Amniotic stem cell (primary cell): ENCODE measurements at places on chromosomes 12 and 14.

DNA sequence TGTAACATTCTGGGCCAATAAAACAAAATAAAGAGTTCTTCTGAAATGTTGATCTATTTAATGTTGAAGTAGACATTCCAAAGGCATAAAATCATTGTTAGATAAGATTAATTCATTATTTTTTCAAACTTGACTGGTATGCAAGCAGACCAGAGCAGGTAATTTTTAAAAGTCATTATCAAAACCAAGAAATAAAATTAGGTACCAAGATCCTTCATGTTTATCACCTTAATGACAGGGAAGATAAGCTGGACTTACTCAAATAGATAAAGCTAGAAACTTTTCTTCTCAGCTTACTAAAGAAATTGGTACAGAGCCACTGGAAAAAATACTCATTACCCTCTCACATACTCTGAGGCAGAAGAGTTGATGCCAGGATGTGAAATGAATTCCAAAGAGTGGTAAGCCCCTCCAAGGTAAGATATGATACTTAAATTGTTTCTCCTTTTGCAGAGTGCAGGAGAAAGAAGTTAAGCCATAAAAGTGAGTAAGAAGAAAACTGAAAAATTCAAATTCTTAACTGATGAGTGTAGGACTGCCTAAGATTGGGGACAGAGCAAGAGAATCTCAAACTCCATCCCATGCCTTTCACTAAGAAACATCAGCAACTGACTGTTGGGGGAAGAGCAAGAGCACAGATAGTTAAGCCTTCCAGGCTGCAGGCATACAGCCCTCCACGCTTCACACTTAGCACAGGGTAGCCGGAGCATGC lies 111.9 kb downstream of the SLC41A2 start:
- no peak for DNase-seq

DNA sequence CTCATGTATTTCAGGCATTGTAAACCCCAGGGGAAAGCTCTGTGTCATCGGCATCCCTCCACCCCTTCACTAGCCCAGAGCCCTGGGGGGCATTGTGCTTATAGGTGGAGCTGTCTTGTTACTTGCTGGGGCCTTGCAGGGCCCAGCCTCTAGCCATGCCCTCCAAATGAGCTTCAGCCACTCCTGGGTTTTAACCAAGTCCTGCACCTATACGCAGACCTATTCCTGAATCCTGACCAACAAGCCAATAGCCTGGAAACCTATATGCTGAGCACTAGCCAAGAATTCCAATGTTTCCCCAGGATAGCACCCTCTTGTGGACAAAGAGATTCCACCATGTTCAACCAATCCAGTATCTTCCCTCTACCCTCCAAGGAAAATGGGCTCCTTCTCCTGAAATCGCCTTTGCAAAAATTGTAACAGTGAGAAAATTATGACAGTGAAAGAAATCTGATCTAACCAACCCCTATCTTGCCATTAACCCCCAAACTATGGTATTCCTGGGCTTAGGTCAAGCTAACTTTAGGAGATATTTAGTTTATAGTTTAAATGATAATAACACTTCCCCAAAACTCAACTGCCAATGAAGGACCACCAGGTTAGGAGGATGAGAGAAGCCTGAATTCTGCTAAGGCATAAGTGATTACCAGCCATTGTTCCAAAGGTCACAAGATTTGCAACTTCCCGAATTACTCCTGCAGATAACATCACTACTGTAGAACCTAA lies 55.5 kb downstream of the TTC7B start:
- DNase-seq = no peak

DNA sequence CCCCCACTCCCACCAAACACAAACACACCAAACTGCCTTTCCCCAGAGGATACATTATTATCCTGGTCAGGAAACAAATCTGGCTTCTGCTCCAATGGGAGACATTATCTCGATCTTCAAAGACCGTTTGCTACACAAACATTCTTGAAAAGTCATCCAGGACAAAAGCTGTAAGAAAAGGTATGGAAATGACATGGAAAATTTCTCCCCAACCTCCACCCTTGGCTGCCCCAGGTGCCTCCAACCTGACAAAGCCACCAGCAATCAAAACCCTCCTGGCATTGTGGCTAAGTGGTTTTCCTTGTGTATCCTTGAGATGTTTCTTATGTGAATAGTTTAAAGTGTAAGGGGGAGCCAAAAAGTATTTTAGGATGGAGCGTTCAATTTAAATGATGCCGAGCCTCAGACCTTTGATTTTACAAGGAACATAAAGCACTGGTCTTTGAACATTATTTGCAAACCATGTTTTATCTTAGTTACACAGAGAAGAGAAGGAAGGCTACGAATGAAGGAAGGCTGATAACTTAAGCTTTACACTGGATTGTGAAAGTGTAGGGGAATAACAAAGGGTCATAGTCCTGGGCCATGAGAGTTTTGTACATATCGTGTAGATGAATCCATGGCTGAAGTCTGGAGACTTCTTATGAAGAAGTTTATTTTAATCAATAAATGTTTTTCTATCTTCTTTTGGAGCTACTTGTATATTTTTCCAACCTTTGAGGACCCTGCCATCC lies 418.9 kb upstream of the TMTC1 start:
- DNase-seq = no peak

GRCh38 chr14:86541972-86542371 lies 1012.0 kb downstream of the FLRT2 start:
- DNase-seq = no peak
